Left kidney (tissue), 8 donors: ENCODE measurements at places on chromosomes 7 and 10. TPM values are rescaled to one million over a fixed set of nuclear protein-coding genes. Genes with fewer than 3 reads are reported as not detected.
A peak's percentile ranks its signal among the peaks of the same experiment; 100 is the strongest.

DNA sequence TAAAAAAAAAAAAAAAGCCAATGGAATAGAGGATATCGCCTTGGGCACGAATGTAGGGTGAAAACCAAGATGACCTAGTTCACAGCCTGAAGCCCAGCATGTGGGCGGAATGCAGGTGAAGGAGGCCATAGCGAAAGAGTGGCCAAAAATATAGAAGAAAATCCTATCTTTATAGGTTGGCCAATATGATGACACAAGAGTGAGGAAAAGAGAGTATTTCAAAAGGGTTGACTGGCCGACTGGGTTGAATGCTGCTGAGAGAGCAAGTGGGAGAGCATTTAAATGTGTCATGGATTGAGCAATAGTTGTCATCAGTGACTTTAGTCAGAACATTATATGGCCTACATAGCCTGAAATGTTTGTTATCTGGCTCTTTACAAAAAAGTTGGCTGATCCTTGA is 17.2 kb upstream of the GLI3 start:
- no peak for DNase-seq

- DNase-seq = no peak
Observed at GRCh38 chr10:86827639-86828038, 71.2 kb downstream of the BMPR1A start.

DNA sequence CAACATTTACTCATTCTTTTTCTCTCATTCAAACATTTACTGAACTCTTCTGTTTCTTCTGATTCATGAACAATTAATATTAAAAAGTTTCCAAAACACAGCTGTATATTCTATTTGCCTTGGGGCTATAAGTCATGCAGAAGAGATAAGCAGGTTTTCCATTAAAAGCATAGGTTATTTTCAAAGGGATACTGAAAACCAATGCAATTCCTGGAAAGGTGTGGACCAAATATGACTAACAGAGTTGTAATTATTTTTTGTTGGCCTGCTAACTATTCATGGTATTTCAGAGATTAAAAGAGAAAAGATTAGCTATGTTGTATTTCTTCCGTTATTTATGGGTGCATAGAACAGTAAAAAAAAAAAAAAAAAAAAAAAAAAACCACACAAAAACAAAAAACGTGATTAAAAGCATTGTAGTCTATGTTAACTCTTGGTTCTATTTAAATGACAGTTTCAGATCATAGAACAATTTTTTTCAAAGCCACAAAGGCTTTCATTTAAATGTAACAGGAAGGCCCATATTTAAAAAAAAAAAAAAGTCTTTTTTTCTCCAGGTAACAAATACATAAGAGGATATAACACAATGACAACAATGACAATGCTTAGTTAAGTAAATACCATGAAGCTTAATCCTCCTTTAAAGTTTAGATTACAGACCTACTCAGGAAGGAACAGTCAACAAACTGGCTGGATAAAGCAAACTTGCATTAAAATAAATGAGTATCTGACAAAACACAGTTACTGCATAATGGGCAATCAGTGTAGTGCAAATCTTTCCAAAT is 1042.9 kb downstream of the GATA3 start:
- DNase-seq = no peak

DNA sequence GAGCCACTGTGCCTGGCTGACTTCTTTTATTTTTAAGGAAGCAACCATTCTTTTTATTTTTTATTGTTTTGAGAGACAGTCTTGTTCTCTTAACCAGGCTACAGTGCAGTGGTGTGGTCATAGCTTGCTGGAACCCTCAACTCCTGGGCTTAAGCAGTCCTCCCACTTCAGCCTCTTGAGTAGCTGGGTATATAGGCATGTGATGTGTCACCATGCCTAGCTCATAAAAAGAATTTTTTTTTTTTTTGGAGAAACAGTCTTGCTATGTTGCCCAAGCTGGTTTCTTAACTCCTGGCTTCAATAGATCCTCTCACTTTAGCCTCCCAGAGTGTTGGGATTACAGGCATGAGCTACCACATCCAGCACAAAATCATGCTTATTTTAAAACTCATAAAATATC is 5.8 kb downstream of the MCU start:
- DNase-seq = no peak

DNA sequence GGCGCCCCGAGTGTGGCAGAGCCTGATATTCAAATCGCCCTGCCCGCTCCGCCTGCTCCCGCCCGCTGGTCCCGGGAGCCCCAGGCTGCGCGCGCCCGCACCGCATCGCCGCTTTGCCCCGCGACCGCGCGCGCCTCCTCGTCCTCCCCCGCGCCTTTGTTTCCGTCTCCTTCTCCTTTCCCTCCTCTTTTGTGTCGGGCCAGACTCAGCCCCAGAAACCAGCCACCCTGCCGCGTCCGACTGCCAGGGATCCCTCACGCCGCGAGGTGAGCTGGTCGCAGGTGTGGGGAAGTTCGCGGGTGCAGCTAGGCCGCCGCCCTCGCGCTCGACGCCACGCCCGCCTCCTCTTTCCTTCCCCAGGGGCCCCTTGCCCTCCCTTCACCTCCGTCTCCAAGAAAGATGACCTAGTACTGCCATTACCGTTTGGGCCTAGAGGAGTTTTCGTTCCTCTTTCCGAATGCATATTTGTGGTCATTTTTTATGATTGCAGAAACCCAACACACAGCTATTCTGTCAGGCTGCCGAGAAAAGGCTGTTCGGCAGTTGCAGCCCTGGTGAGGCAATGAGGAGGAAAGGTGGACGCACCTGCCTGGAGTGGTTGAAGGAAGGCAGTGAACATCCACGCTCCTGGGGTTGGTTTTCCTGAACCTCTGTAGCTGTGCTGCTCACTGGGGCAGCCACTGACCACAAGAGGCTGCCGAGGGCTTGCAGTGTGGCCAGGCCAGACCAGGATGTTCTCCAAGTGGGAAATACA is 107.3 kb downstream of the SNX10 start:
- DNase-seq = peak; percentile 70

DNA sequence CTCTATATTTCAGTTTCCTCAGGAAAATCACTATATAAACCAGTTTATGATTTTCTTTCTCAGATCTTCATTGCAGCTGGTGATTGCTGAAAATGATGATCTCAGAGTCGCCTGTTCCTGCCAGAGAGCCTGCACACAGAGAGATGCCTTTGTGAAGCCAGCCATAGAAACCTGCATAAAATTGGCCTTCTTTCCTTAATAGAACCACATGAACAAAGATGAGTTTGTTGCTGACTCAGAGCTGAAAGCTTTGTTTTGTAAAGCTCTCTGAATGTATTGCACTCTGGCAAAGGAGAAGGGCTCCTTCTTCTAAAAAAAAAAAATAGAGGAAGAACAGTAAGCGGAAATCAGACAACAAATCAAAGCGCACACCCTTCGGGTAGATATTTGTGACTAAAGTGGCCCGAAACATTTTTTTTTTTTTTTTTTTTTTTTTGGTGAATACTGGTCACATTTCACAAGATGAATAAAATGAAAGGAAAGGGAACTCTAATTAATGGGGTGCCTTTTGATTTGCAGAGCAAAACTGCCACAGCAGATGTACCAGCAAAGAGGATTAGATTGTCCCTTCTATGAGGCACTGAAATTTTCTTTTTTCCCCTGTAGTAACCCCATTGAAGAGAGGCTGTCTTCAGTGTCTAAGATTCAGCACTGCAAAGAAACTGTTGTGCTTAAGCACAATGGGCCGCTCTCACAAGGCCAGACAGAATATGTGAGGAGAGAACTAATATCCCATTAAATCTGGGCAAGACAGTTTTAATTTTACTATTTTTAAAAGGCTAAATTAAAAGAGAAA is 75.1 kb upstream of the PTPRZ1 start:
- no peak for DNase-seq

- DNase-seq = no peak
Observed at GRCh38 chr7:45687721-45688120, 113.6 kb downstream of the ADCY1 start.

GRCh38 chr7:124643311-124643811 is 122.2 kb downstream of the GPR37 start:
- DNase-seq = no peak

- DNase-seq = no peak
Observed at GRCh38 chr7:3461923-3462322, 160.9 kb downstream of the SDK1 start.

DNA sequence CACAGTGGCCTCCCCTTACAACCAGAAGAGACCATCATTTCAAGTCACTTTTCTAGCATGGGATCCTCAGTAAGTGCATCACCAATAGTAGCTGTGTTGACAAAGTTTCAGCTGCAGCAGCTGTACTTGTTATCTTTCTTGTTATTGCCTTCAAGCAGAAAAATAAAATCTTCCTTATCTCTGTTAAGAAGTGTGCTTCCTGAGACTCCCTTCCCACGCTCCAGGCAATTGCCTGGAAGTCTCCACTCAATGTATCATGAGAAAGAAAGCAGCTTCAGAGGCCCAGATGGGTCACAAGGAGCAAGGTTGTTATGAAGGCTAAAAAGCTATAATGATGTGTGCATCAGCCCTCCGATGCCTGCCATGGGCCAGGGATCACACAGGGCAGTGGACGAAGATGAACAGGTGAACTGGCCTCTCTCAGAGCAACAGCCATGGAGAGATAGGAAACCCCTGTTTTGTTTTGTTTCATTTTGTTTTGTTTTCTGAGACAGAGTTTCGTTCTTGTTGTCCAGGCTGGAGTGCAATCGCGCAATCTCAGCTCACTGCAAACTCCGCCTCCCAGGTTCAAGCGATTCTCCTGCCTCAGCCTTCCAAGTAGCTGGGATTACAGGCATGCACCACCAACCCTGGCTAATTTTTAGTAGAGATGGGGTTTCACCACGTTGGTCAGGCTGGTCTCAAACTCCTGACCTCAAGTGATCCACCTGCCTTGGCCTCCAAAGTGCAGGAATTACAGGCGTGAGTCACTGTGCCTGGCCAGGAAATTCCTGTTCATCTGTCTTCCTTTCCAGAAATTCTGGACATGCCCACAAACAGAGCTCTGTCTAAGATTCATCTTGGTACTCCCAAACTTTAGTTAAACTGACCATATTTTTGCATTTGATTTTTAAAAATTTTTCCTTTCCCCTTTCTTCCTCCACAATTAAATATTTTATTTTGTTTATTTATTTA is 340.5 kb downstream of the TNS3 start:
- DNase-seq = no peak

Gene SPAM1
- 0.10 TPM for polyA plus RNA-seq

Gene FAM241B
- polyA plus RNA-seq = 10.9 TPM

Gene EBF3
- polyA plus RNA-seq = 2.7 TPM

Gene GIMAP1
- 2.4 TPM for polyA plus RNA-seq
